ENCODE measurements at places on chromosomes 6 and 20. TPM values are rescaled to one million over a fixed set of nuclear protein-coding genes. Genes with fewer than 3 reads are reported as not detected.

GRCh38 chr20:3209257-3209945, at the start of gene ITPA:
TSS of gene ITPA (plus strand) at chr20:3209498. CDS start at chr20:3209552, 54 bp downstream.
- H3K27me3 ChIP-seq = no peaks in the 10 kb centered on the region
- no peak for DNase-seq
- H3K36me3 ChIP-seq = peaks cover 2% of the 10 kb centered on the region
- peak within 1 kb of the TSS; percentile 93 for H3K27ac ChIP-seq
- peak within 1 kb of the TSS; percentile 90 for H3K4me3 ChIP-seq

DNA sequence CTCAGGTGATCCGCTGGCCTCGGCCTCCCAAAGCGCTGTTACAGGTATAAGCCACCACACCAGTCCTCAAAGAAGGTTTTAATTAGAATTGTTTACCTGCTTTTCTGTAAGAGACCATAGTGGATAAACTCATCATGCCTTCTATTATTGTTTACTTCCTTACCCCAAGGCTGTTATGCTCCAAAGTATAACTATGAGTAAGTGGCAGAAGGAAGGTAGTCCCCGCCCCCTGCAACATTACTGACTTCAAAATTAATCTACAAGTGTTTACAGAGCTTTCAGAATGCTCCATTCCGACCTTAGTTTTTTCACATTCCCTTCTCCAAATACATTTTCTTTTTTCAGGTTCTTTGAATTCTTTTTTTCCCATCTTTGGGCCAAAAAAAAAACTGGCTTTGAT, 480.5 kb upstream of the NOX3 start:
- H3K27ac ChIP-seq = no peak overlapping the region
- no peaks in the 10 kb centered on the region for H3K27me3 ChIP-seq
- peaks cover 5% of the 10 kb centered on the region for H3K4me1 ChIP-seq
- H3K4me3 ChIP-seq = no peak overlapping the region

DNA sequence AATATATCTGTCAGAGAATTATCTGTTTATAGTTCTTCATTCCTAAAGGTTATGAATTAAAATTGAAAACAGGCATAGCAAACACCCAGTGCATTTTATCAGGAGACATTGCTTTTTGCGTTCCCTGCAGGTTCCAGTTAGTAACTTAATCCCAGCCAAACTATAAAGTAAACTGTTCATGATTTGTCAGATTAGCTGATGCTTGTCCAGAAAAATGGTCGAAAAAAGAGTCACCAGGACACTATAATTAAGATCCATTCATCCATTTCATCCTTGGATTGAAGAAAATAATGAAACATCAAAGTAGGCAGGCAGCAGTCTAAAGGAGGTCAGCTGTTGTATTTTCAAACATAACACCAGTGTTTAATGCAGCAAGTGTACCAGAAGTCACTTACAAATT, 75.9 kb downstream of the EPHA7 start:
- peaks cover 7% of the 10 kb centered on the region for H3K36me3 ChIP-seq
- no peak overlapping the region for H3K4me3 ChIP-seq
- no peak for DNase-seq
- H3K27me3 ChIP-seq = no peaks in the 10 kb centered on the region
- no peak overlapping the region for H3K27ac ChIP-seq

- H3K4me1 ChIP-seq = peaks cover 37% of the 10 kb centered on the region
- no peaks in the 10 kb centered on the region for H3K27me3 ChIP-seq
- peak overlapping the region; percentile 9 for H3K27ac ChIP-seq
- H3K4me3 ChIP-seq = no peak overlapping the region
Measured at GRCh38 chr6:25448965-25449538, 169.9 kb downstream of the CARMIL1 start.

DNA sequence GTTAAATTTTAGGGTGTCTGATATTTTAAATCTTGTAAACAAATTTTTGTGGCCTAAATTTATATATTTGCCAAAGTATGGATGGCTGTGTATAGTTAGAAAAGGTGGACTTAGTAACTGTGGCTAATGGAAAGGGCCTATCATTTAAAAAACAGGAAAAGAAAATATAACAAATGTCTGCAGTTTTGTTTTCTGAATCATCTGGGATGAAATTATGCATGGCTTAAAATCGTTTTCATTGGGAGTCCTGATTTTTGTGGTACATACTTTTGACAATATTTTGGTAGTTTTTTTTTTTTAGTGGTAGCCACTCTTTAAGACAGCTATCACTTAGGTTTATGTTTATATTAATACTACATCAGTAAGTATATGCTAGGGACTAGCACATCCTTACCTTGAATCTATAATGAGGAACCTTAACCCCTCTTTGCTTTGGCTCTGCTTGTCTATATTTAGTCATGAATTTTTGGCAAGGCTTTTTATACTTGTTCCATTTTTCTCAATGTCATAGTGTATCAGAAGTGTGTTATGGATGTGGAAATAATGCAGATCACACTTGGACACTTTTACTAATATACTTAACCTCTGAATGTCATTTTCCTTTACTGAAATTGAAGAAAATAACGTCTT, 5.6 kb downstream of the ARID1B start:
- H3K27ac ChIP-seq = peak overlapping the region; percentile 86
- peaks cover 58% of the 10 kb centered on the region for H3K4me1 ChIP-seq
- DNase-seq = no peak
- no peaks in the 10 kb centered on the region for H3K36me3 ChIP-seq

DNA sequence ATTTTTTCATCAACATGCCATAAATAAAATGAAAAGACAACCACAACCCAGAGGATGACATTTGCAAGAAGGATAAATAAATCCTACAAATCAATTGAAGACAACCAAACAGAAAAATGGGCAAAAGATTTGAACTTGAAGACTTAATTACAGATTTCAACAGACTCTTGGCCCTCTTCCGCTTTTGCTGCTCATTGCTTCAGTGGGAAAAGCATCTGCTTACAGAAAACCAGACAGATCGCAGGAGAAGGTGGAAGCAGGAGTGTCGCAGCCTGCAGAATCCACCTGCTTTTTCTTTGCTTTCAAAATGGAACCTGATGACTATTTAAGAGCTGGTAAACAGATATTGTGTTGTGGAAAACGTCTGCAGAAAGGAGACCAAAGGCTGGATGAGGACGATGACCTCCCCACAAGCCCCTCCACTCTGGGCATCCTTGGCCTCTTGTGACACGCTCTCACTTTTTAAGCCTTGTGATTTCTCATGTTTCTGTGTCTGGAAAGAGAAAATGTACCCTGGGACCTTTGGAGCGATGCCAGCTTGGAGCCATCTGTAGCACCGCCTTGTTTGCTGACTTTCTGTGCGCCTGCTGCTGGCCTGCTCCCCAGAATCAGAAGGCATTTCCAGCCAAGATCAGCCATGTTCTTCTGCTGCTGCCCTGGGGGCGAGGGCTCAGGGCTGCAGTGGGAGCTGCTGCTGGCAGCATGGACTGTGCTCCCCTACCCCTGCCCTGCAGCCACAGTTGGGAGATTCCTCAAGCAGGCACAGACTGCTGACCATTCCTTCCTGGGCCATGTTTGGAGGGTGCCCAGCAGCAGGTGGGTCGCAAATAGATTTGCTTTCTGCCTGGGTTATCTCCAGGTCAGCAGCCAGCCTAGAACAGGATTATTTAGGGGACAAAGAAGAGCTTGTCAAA, 3.6 kb upstream of the CSTL1 start:
- H3K27me3 ChIP-seq = no peaks in the 10 kb centered on the region
- H3K36me3 ChIP-seq = no peaks in the 10 kb centered on the region
- H3K4me1 ChIP-seq = no peaks in the 10 kb centered on the region
- DNase-seq = no peak

- H3K4me1 ChIP-seq = no peaks in the 10 kb centered on the region
- no peak overlapping the region for H3K4me3 ChIP-seq
- peaks cover 10% of the 10 kb centered on the region for H3K27me3 ChIP-seq
- H3K36me3 ChIP-seq = no peaks in the 10 kb centered on the region
- no peak overlapping the region for H3K27ac ChIP-seq
- DNase-seq = no peak
Measured at GRCh38 chr6:156645097-156645496, 132.1 kb upstream of the ARID1B start.

DNA sequence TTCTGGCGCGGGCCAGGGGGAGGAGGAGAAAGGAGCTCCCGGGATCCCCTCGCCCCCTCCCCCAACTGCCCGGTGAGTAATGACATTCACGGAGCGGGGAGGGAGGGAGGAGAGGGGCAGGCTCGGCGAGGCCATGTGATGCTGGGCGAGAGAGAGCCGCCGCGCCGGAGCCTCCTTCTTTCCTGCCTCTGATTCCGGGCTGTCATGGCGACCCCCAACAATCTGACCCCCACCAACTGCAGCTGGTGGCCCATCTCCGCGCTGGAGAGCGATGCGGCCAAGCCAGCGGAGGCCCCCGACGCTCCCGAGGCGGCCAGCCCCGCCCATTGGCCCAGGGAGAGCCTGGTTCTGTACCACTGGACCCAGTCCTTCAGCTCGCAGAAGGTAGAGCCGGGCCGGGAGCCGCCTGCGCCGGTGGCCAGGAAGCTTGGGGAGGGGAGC, at the start of gene GDAP1L1:
Gene GDAP1L1, plus strand, starts transcription at position 178 of the 441 bp plus-strand sequence. Its CDS starts 27 bp downstream, at position 205.
- no peaks in the 10 kb centered on the region for H3K36me3 ChIP-seq
- no peak within 1 kb of the TSS for H3K27ac ChIP-seq
- no peak for DNase-seq

GRCh38 chr6:11785415-11785773, 6.8 kb upstream of the ADTRP start:
- no peak overlapping the region for H3K27ac ChIP-seq
- H3K4me3 ChIP-seq = no peak overlapping the region
- no peaks in the 10 kb centered on the region for H3K4me1 ChIP-seq
- no peaks in the 10 kb centered on the region for H3K27me3 ChIP-seq
- no peaks in the 10 kb centered on the region for H3K36me3 ChIP-seq

DNA sequence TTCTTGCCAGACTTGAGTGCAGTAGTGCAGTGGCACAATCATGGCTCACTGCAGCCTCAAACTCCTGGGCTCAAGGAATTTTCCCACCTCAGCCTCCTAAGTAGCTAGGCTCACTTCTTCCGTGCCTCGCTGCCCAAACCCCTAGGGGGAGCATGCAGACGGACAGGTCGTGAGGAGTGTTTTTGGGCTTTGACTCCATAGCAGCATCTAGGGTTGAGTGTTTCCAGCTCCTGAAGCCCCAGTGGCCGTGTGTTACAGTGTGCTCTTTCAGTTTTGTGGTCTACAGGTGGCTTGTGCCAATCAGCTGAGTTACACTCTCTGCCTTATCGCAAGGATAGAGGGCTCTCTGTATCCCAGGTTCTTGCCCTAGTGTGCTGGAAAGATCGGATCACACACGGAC, 33.4 kb downstream of the NCOA3 start:
- H3K4me1 ChIP-seq = peaks cover 15% of the 10 kb centered on the region
- no peak overlapping the region for H3K27ac ChIP-seq
- H3K36me3 ChIP-seq = no peaks in the 10 kb centered on the region
- H3K4me3 ChIP-seq = no peak overlapping the region
- H3K27me3 ChIP-seq = no peaks in the 10 kb centered on the region

DNA sequence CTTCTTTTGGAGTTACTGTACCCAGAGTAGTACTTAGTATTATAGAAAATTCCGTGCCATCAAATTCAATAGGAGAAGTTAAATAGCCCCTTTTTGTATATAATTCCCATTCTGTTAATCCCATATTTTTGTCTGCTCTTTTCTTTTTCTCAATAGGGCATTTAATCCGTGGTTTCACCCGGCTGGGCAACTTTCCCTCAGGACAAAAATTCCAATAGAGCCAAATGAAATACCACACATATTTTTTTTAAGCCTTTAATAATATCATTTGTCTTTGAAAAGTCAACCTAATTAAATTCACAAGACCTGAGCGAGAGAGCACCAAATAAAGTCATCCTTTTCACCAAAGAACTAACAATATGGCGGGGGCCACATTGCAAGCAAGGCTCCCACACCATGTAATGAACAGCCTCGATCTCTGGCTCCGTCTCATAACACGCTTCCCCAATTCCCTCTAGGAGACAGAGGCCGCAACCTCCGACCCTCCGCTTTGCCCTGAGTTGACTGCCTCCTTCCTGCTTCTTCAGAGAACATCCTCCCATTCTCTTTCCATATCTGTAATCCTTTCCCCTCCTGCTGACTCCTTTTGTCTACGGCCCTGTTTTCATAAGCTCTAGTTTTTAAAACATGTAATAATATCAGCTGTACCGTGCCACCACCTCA, 13.6 kb downstream of the NHSL1 start:
- no peak for DNase-seq
- H3K4me3 ChIP-seq = peak overlapping the region; percentile 37
- peaks cover 2% of the 10 kb centered on the region for H3K36me3 ChIP-seq
- peak overlapping the region; percentile 3 for H3K27ac ChIP-seq
- H3K27me3 ChIP-seq = no peaks in the 10 kb centered on the region

DNA sequence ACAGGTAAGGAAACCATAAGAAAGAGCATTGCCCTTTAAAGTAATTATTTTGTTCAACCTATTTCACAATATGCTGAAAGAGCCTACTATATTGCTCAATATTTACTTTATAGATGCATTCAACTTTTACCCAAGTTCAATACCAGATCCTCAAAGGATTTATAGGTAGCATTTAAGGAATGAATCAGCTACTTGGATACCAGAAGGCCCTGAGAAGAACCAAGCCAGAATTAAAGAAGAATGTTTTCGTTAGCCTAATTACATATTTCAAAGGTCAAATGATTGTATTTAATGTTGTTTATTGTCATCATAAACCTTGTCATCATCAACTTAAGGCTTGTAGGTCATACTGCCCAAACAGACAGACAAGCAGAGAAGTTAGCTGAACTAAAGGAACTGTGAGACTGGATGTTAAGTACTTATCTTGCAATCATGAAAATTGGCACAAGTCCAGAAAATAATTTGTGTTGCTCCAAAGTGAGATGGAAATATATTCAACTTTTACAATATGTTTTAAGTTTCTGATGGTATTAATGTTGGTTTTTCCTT, 636.7 kb downstream of the RFPL4B start:
- H3K27ac ChIP-seq = no peak overlapping the region
- H3K4me3 ChIP-seq = no peak overlapping the region
- peaks cover 19% of the 10 kb centered on the region for H3K4me1 ChIP-seq
- DNase-seq = no peak
- no peaks in the 10 kb centered on the region for H3K36me3 ChIP-seq

GRCh38 chr20:48691523-48691922, 136.3 kb downstream of the PREX1 start:
- H3K4me3 ChIP-seq = no peak overlapping the region
- H3K36me3 ChIP-seq = peaks cover 2% of the 10 kb centered on the region
- H3K4me1 ChIP-seq = peaks cover 16% of the 10 kb centered on the region
- H3K27me3 ChIP-seq = no peaks in the 10 kb centered on the region

DNA sequence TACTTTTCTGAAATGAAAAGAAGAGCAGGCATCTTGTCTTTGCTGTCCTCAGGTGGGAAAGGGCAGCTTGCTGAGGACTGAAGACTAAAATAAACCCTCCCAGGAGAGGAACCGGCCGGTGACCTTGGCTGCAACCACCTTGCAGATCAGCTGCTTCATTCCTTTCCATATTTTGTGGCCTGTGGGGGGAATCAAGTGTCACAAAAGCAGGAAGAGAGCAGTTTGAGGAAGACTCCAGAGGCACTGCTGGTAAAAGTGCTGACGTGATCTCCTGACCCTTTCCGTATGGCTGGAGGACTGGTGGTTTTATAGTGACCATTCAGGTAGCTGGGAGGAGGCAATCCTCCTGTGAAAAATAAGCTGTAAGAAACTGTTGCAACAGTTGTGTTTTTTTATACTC, 157.0 kb downstream of the PLCB4 start:
- no peak for DNase-seq
- peaks cover 20% of the 10 kb centered on the region for H3K4me1 ChIP-seq
- H3K27me3 ChIP-seq = no peaks in the 10 kb centered on the region

TPX2 gene
- 51.0 TPM for total RNA-seq

DYNLT2 gene
- 0.64 TPM for total RNA-seq

PLN gene
- total RNA-seq = not detected

C6orf15 gene
- not detected for total RNA-seq

CDH4 gene
- total RNA-seq = 1.1 TPM

BMP5 gene
- not detected for total RNA-seq

GGTLC1 gene
- total RNA-seq = not detected

RNF39 gene
- total RNA-seq = not detected

CTSZ gene
- total RNA-seq = 101 TPM

SDC4 gene
- 21.2 TPM for total RNA-seq

SMIM26 gene
- 37.9 TPM for total RNA-seq

SRMS gene
- total RNA-seq = not detected

MRAP2 gene
- total RNA-seq = 19.5 TPM

HLA-DMA gene
- total RNA-seq = 3.6 TPM
